ENCODE measurements at places on chromosomes 2 and 18. TPM values are rescaled to one million over a fixed set of nuclear protein-coding genes. Genes with fewer than 3 reads are reported as not detected.

GRCh38 chr18:67682516-67682915 lies 166.0 kb upstream of the DSEL start:
- no peaks in the 10 kb centered on the region for H3K36me3 ChIP-seq
- H3K27ac ChIP-seq: no peak overlapping the region
- H3K4me1 ChIP-seq: no peaks in the 10 kb centered on the region

Gene TEKT4
- not detected for total RNA-seq

Gene C2orf81
- total RNA-seq: under 0.01 TPM

Gene ELOA2
- not detected for total RNA-seq

Gene RSAD2
- not detected for total RNA-seq

DNA sequence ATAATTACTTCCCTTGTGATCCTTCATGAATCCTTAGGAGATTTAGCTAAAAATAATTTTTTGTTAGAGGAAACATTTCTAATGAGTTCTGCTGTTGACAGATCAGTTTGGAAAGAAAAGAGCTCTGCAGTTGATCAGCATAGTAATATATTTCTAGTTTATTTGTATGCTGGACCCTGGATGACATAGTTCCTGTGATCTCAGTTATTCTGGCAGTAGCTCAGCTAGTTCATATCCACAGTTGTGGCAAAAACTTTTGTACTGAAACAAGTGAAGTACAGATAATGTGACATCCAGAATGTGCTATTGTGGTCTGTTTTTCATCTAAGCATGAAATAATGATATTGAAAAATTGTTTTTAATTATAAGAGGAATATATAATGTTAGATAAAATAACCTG lies 33.7 kb downstream of the ABI2 start:
- H3K4me3 ChIP-seq: no peak overlapping the region
- no peak overlapping the region for H3K27ac ChIP-seq
- DNase-seq: peak; percentile 51
- H3K4me1 ChIP-seq: no peaks in the 10 kb centered on the region

- no peak overlapping the region for H3K27ac ChIP-seq
- DNase-seq: no peak
- H3K4me1 ChIP-seq: peaks cover 2% of the 10 kb centered on the region
- H3K4me3 ChIP-seq: no peak overlapping the region
Observed at GRCh38 chr2:64534363-64534762, 10.2 kb downstream of the AFTPH start.

Measured in IMR-90 (cell line).